ENCODE measurements at places on chromosomes 1 and 21.

GRCh38 chr1:198904321-198904720 lies 265.5 kb downstream of the PTPRC start:
- no peak overlapping the region for H3K4me3 ChIP-seq
- no peak for DNase-seq
- no peak overlapping the region for H3K27ac ChIP-seq
- peaks cover 13% of the 10 kb centered on the region for H3K4me1 ChIP-seq
- peaks cover 8% of the 10 kb centered on the region for H3K36me3 ChIP-seq

- peaks cover 4% of the 10 kb centered on the region for H3K27me3 ChIP-seq
- no peak overlapping the region for H3K27ac ChIP-seq
- no peak for DNase-seq
Observed at GRCh38 chr1:63101336-63101735, 221.0 kb upstream of the FOXD3 start.

DNA sequence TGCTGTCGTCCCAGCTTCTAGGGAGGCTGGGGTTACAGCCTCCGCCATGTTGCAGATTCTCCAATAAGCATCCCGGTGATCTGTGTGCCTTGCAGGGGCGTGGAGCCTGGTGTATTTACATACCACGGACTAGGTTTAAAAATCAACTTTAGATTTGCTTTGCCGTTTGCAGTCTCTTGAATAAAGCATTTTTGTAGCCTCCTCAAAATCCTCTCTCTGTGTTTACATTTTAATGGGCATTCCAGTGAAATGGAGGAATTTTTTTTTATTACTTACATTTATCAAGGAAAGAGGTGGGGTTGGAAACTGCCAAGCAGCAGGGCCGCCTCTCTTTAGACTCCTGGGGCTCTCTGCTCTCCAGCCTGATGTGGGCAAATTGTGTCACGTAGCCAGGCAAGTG lies 437.5 kb upstream of the VAMP3 start:
- no peaks in the 10 kb centered on the region for H3K4me1 ChIP-seq
- H3K27me3 ChIP-seq = peaks cover 17% of the 10 kb centered on the region
- no peak for DNase-seq
- no peak overlapping the region for H3K27ac ChIP-seq
- no peak overlapping the region for H3K4me3 ChIP-seq
- H3K36me3 ChIP-seq = no peaks in the 10 kb centered on the region

GRCh38 chr1:6286266-6286665 lies 25.4 kb upstream of the GPR153 start:
- H3K36me3 ChIP-seq = no peaks in the 10 kb centered on the region
- no peaks in the 10 kb centered on the region for H3K27me3 ChIP-seq
- H3K27ac ChIP-seq = no peak overlapping the region
- no peak for DNase-seq
- no peak overlapping the region for H3K4me3 ChIP-seq
- peaks cover 6% of the 10 kb centered on the region for H3K4me1 ChIP-seq

- no peak for DNase-seq
- H3K27ac ChIP-seq = no peak overlapping the region
Observed at GRCh38 chr1:224911217-224911616, 18.3 kb upstream of the DNAH14 start.

- H3K27ac ChIP-seq = no peak overlapping the region
- peaks cover 17% of the 10 kb centered on the region for H3K4me1 ChIP-seq
- H3K4me3 ChIP-seq = no peak overlapping the region
- no peaks in the 10 kb centered on the region for H3K36me3 ChIP-seq
- H3K27me3 ChIP-seq = no peaks in the 10 kb centered on the region
- no peak for DNase-seq
Observed at GRCh38 chr1:226772446-226773139, 33.5 kb upstream of the ITPKB start.
